ENCODE measurements at places on chromosomes 16 and 17. TPM values are rescaled to one million over a fixed set of nuclear protein-coding genes. Genes with fewer than 3 reads are reported as not detected.

- H3K27ac ChIP-seq = no peak overlapping the region
- H3K4me1 ChIP-seq = peaks cover 56% of the 10 kb centered on the region
- DNase-seq = no peak
Observed at GRCh38 chr17:47728214-47728877, 4.7 kb upstream of the TBX21 start.

- H3K36me3 ChIP-seq = no peaks in the 10 kb centered on the region
- no peak for DNase-seq
- no peak overlapping the region for H3K27ac ChIP-seq
- no peaks in the 10 kb centered on the region for H3K4me1 ChIP-seq
- no peak overlapping the region for H3K4me3 ChIP-seq
Observed at GRCh38 chr17:39695089-39695474, 4.8 kb upstream of the ERBB2 start.

DNA sequence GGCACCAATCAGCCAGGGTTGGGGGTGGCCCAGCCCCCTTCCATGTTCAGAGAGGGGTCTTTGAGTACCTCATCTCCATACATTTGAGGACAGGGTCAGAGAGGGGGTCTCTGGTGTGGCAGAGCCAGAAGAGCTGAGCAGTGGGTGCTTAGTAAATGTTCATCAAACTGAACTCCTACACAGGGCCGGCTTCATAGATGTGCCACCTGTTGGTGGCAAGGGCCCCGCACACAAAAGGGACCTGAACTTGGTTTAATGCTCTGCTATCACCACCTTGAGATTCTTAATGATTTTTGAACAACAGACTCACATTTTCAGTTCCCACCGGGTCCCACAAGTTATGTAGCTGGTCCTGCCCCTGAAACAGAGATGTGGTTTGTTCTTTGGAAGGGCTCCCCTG lies 9.0 kb upstream of the C1QL1 start:
- no peaks in the 10 kb centered on the region for H3K4me1 ChIP-seq
- no peak overlapping the region for H3K4me3 ChIP-seq
- no peak for DNase-seq

DNA sequence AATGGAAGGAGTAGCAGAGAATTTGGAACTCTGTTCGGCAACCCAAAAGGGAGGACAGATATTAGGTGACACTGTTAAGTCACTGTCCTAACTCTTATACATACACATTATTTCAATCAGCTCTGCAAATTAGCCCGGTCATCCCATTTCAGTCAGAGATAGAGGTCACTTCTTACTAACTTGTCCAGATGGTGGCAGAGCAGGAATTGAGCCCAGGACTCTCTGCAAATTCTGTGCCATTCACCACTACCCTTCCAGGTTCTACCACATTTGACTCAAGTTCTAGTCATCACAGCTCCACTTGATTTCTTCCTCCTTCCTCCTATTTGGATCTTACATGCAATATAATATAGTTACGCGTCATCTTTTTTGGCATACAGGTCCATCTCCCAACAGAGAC lies 35.9 kb upstream of the NUDT7 start:
- no peak for DNase-seq
- H3K36me3 ChIP-seq = no peaks in the 10 kb centered on the region
- H3K27ac ChIP-seq = no peak overlapping the region
- no peak overlapping the region for H3K4me3 ChIP-seq

DNA sequence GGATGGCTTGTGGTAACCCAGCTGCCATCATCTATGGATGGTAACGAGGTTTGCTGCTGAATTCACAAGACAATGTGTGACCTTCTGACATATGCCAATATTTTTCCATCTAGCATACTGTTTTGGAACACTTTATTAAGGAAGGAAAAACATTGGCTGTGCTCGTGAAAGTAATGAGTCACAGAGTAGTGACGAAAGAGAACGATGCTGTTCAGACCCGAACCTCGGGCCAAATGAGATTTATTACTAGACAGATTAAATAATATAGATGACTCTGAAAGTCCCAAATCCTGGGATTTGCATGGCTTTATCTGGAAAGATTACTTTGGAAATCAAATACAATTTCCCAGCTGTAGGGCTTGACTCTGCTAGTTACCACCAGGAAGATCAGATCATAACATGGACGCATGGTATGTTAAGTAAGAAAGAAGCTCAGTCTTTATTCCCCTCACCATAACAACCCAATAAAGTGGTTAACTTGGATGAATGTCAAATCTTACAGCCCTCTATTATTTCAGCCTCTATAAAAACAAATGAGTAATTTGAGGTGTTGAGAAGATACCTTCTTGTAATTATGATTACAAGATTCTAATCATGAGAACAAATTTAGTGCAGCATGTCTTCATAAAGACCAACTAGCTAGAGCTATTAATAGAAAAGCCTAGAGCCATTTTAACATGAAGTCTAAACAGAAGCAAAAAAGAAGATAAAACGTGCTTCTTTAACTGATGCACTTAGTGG lies 32.6 kb downstream of the ERN1 start:
- no peak overlapping the region for H3K4me3 ChIP-seq
- peaks cover 10% of the 10 kb centered on the region for H3K4me1 ChIP-seq
- no peak for DNase-seq
- peaks cover 16% of the 10 kb centered on the region for H3K36me3 ChIP-seq

DNA sequence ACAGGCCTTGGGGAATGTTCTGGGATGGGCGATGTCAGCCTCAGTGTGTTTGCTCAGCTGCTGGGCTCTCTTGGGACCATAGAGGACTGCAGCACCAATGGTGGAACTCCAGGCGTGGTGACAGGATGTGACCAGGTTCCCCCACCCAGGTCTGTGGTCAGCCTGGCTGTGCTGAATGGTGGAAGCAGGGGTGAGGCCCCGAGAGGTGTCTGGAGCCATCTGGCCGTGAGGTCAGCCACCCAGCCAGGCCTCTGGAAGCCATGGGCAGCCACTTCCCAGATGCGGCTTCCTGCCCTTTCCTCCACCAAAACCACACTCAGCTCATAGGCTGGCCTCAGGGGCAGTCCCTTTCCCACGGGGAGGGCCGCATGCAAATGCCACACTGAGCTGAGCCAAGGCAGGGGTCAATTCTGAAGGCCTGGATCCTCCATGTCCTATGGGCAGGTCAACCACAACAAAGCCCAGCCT lies 7.8 kb upstream of the MAPK7 start:
- DNase-seq = no peak
- peak overlapping the region; percentile 3 for H3K4me3 ChIP-seq
- no peaks in the 10 kb centered on the region for H3K27me3 ChIP-seq
- no peaks in the 10 kb centered on the region for H3K36me3 ChIP-seq
- no peak overlapping the region for H3K27ac ChIP-seq
- H3K4me1 ChIP-seq = peaks cover 44% of the 10 kb centered on the region

- no peak overlapping the region for H3K4me3 ChIP-seq
- H3K27ac ChIP-seq = no peak overlapping the region
- peaks cover 94% of the 10 kb centered on the region for H3K4me1 ChIP-seq
- no peaks in the 10 kb centered on the region for H3K27me3 ChIP-seq
- no peak for DNase-seq
- H3K36me3 ChIP-seq = no peaks in the 10 kb centered on the region
Observed at GRCh38 chr16:89450537-89450936, 39.8 kb downstream of the ANKRD11 start.

DNA sequence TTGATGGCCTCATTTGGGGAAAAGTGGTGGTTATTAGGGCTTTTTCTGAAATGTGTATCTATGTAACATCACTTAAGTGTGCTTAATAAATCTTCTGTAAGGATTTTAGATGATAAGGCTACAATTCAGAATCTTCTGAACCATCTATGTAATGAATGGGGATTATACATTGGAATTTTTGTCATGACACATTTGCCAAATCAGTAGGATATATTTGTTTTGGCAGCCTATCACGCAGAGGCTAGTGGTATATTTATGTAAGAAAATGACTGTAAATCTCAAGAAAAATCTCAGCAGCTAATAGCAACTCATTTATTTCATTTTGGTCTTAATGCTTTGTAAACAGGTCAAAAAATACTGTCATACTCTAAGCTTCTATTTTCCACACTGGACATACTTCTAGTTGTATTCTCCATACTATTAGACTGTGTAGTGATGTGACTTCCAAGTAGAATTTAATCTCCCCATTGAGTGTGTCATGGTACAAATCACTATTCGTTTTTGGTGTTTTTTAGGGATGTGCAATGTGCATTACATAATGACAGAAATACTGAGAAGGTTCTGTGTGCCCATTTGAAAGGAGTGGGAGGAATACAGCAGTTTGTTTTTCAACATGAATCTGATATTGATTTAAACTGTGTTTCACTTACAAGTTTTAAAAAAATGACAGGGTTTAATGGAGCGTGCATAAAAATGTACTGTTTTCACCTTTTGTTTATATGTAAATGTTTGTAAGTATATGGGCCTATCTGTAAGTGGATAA lies 29.2 kb downstream of the CLUH start:
- H3K36me3 ChIP-seq = peaks cover 31% of the 10 kb centered on the region
- no peaks in the 10 kb centered on the region for H3K4me1 ChIP-seq
- no peak overlapping the region for H3K4me3 ChIP-seq
- no peak overlapping the region for H3K27ac ChIP-seq
- DNase-seq = no peak

GRCh38 chr16:86823888-86824671 lies 245.7 kb downstream of the FOXL1 start:
- H3K27ac ChIP-seq = no peak overlapping the region
- H3K27me3 ChIP-seq = no peaks in the 10 kb centered on the region
- H3K36me3 ChIP-seq = no peaks in the 10 kb centered on the region
- H3K4me3 ChIP-seq = no peak overlapping the region

GRCh38 chr16:47144559-47144877 lies 773 bp upstream of the NETO2 start:
- no peaks in the 10 kb centered on the region for H3K36me3 ChIP-seq
- peaks cover 16% of the 10 kb centered on the region for H3K4me1 ChIP-seq
- H3K27me3 ChIP-seq = no peaks in the 10 kb centered on the region

DNA sequence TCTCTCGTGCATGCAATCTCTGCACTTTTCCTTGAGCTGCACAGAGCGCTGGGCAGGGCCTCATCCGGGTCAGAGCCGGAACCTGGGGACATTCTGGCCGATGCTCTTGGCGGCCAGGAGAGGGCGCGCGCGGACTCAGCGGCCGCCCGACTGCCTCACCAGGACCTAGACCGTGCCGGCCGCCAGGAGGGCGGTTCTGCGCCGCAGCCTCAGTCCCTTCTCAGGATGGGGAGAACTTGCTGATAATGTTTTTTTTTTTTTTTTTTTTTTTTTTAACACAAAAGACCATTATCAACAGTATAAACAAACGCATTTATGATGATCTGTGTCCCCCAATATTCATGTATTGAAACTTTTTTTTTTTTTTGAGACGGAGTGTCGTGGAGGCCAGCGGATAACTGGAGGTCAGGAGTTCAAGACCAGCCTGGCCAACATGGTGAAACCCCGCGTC lies 8.1 kb upstream of the FLYWCH2 start:
- peak; percentile 60 for DNase-seq
- no peaks in the 10 kb centered on the region for H3K27me3 ChIP-seq
- no peak overlapping the region for H3K4me3 ChIP-seq
- no peak overlapping the region for H3K27ac ChIP-seq

DNA sequence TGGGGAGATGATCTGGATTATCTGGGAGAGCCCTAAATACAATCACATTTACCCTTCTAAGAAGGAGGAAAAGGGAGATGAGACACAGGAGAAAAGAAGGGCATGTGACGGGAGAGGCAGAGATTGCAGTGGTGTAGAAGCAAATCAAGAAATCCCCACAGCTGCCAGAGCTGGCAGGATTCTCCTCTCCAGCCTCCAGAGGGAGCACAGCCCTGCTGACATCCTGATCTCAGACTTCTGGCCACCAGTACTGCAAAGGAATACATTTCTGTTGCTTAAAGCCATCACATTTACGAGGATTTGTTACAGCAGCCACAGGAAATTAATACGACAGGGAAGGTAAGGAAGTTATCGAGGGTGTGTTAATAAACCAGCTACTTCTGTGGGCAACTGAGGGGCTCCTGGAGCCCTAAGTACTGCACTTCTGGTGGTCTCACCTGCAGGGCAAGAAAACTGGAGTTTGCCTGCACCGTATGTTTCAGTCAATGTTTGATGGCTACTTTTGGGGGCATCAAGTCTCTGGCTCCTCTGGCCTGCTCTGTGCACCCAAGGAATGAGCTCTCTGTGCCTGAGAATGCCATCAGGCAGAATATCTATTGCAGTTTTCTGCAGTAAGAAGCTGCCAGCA lies 22.9 kb upstream of the CDH13 start:
- no peak overlapping the region for H3K4me3 ChIP-seq
- no peaks in the 10 kb centered on the region for H3K27me3 ChIP-seq
- H3K27ac ChIP-seq = no peak overlapping the region
- H3K4me1 ChIP-seq = no peaks in the 10 kb centered on the region
- no peak for DNase-seq
- no peaks in the 10 kb centered on the region for H3K36me3 ChIP-seq

DNA sequence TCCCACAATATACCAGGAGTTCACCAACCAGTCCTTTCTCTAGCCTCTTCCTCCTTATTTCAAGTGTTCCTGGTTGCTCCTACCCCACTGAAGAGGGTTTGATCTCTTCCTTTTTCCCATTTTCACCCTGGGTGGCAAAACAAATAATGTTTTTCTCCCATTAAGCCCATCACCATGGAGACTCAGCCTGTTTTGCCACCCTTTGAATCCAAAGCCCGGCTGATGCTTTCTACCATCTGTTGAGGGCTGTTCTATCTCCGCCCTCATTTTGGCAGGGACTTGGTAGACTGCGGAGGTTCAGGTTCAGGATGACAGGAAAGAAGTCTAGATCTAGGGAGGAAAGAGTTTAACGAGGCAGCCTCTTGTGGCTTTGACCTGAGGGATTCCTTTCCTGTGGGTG lies 2.6 kb downstream of the DNAH2 start:
- peaks cover 28% of the 10 kb centered on the region for H3K27me3 ChIP-seq
- H3K4me1 ChIP-seq = peaks cover 8% of the 10 kb centered on the region
- no peak overlapping the region for H3K4me3 ChIP-seq
- DNase-seq = no peak
- H3K36me3 ChIP-seq = no peaks in the 10 kb centered on the region

DNA sequence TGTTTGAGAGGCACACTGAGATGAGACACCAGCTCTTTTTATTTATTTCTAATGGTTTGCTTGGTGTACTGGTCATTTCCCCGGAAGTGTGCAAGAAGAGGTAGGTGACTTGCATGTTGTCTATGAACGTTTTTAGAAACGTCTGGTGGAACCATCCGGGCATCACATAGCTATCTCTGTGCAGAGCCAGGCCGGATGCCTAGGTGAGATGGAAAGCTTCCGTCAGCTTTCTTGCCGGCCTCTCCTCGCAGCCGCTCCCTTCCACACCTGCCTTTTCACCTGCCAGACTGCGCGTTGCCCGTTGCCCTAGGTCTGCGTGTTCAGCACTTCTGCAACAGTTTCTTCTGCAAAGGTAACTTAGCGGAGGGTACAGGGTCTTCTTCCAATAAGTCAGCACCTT lies 416.0 kb downstream of the WWOX start:
- H3K27ac ChIP-seq = no peak overlapping the region
- no peaks in the 10 kb centered on the region for H3K27me3 ChIP-seq
- H3K4me3 ChIP-seq = no peak overlapping the region
- no peaks in the 10 kb centered on the region for H3K36me3 ChIP-seq
- DNase-seq = no peak
- no peaks in the 10 kb centered on the region for H3K4me1 ChIP-seq

GRCh38 chr16:12545792-12546342 lies 257.8 kb downstream of the CPPED1 start:
- H3K27me3 ChIP-seq = no peaks in the 10 kb centered on the region
- H3K27ac ChIP-seq = no peak overlapping the region
- H3K4me1 ChIP-seq = no peaks in the 10 kb centered on the region
- no peaks in the 10 kb centered on the region for H3K36me3 ChIP-seq

Gene GNAO1
- 2.5 TPM for total RNA-seq

Gene CRISPLD2
- 0.04 TPM for total RNA-seq

Gene STAT5A
- 263 TPM for total RNA-seq

Gene NGFR
- 0.07 TPM for total RNA-seq

Gene PLA2G10
- total RNA-seq = not detected

Gene CCL17
- 18.9 TPM for total RNA-seq

Gene HSD17B1
- total RNA-seq = 0.37 TPM

Gene EPOP
- total RNA-seq = 47.0 TPM

Gene C16orf86
- total RNA-seq = 0.79 TPM

Gene SPATA20
- 42.9 TPM for total RNA-seq

Measured in CD8-positive, alpha-beta memory T cell (primary cell).